ENCODE measurements at places on chromosomes 7 and 10.

DNA sequence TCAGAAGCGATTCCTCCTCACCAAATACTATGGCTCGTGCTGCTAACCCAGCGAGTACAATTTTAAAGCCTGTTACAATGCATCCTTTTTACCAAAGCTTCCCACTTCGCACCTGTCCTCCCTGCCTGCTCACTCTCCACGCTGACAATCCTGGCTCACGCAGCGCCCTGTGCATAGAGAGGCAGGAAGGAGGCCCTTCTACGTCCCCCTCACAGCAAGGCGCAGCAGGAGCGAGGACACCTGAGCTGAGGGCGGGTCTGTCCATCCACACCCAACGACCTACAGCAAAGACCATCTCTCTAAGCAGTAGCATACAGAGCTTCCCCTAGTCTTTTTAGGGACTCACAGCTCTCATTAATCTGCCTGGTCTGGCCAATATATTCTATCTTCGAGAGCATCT lies 46.0 kb downstream of the MKI67 start:
- no peak for DNase-seq

- DNase-seq = no peak
These were observed 64.1 kb upstream of the LRRN3 start for GRCh38 chr7:111026806-111027205.

- no peak for DNase-seq
These were observed 23.8 kb downstream of the DIP2C start for GRCh38 chr10:665579-666091.

- no peak for DNase-seq
These were observed 393.5 kb downstream of the GFRA1 start for GRCh38 chr10:115879372-115880089.

- no peak for DNase-seq
These were observed 120.0 kb downstream of the PDE1C start for GRCh38 chr7:31950091-31950755.

GRCh38 chr7:155885167-155886155 lies 73.2 kb upstream of the SHH start:
- DNase-seq = no peak

DNA sequence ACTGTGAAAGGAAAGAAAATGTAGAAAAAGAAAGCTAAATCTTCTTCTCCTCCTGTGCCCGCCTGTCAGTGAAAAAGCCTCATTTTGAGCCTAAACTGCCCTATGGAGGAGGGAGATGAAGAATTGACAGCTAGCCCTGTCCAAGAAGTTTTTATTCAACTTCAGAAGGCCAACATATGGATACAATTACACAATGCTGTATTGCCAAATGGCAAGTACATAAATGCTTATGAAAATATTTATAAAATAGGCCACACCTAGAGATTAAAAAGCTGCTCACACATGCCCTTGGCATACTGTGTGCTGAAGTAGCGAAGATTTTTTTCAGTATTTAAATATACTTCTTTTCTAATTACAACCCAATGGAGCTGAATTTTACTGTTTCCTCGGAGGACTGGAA lies 65.1 kb upstream of the NEBL start:
- no peak for DNase-seq

- no peak for DNase-seq
These were observed 667.1 kb downstream of the INHBA start for GRCh38 chr7:41035794-41036193.

DNA sequence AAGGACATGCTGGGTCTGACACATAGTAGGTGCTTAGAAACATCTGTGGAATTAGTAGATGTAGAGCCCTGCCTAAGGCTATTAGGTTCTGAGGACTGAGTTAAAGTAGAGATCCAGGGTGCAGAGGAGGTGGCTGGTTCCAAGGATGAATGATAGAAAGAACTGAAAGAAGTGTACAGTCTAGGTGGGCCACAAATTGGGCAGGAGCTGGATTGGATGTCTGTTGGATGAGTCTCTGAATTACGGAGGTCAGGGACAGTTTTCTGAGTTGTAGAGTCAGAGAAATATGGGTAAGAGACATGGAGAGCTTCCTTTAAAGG lies 2.0 kb upstream of the SAMD8 start:
- no peak for DNase-seq

DNA sequence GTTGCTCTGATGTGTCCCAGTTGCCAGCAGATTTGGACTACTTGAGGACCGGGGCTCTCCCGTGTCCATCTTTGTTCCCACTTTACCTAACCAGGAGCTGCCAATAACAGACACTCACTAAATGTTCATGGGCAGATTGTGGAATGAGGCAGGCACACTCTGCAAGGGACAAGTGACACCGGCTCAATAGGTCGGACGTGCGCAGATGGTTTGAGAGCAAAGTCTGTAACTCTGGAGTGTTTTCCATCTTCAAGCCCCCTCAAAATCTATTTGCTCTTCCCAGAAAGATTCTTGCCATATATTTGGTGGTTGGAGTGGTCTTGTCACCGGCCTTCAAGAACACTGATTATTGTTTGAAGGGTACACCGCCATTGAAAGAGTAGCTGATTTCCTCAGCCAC lies 47.2 kb downstream of the THNSL1 start:
- no peak for DNase-seq

- no peak for DNase-seq
These were observed 32.5 kb downstream of the ARHGAP22 start for GRCh38 chr10:48572414-48572813.

- DNase-seq = no peak
These were observed 46.3 kb downstream of the LBX1 start for GRCh38 chr10:101182936-101183335.

DNA sequence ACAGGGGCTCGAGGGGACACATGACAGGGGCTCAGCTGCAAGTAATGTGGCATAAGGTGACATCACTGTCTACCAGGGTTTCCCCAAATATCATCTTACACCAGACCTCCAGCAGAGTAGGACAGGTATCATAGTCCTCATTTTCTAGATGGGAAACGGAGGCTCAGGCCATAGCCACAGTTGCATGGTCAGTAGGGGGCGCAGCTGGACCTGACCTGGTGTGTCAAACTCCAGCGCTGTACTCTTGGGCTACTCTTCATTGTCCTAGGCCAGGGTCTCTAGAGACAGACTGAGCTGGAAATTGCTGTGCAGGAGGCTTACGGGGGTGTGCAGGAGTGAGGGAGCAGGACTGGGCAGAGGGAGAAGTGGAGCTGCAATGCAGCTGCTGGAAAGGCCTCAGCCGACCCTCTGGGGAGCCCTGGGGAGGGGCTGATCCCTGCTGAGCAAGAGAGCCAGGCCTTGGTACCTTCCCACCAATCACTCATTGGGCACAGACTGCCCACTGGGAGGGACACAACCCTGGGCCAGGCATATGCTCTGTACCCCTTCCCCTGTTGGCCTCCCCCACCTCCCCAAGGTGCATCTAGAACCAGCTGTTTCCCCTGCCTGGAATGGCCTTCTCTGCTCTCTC lies 89.9 kb downstream of the CDH23 start:
- peak; percentile 54 for DNase-seq

GRCh38 chr10:87846023-87846422 lies 17.3 kb downstream of the KLLN start:
- DNase-seq = peak; percentile 33

DNA sequence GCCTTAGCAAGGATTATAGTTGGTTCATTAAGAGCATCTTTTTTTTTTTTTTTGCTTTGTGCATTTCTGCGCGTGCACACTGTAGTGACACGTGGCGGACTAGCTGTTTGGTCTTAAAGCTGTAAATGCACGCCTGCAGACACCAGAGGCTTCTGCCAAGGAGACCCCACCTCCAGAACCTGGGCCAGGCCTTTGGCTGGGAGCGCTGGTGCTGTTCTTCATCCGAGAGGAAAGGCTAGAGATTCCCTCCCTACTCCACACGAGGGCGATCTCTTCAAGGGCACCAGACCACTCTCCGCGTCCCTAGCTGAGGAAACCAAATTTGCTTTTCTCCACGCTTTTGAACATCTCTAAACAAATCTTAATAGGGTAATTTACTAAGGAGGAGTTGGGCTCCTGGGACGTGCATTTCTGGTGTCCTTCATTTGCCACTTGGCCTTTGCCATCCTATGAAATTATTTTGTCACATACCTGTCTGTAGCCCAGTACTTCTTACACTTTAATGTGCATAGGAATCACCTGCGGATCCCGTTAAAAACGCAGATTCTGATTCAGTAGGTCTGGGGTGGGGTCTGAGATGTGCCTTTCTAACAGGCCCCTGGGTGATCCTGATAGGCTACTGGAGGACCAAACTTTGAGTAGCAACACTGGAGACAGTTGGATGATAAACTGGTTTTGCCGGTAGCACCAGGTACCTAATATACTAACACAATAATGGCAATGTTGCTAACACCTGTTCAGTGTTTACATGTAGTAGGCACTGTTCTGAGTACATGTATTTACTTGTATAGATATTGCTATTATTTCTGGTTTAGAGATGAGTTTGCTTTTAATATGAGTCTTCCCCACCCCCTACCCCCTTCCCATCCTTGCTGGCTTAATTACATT lies 1.3 kb upstream of the SLC26A5 start:
- DNase-seq = peak; percentile 73

DNA sequence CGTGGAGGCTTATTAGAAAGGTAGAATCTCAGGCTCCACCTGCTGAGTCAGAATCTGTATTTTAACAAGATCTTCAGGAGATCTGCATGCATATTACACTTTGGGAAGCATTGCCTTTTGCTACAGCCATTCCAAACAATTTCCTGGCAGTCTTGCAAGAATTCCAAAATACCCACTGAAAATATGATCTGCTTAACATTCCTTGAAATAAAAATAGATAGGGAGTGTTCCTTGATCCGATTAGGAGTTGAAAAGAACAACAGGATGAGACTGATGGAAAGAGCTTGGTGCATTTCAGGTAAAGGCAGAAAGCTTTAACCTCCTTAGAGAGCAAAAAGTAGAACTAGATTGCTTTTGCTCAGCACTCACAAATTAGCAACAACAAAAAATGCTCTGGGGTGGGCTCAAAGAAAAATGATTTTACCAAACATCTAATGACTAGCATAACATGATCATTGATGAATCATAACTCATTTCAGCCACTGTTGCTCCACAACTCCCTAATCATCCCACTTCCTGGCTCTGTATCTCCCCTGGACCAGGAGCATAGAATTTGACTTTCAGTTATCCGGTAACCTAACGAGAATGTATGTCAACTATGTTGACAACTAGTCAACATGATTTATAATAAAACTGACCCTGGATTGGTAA lies 115.2 kb downstream of the RNLS start:
- DNase-seq = no peak

DNA sequence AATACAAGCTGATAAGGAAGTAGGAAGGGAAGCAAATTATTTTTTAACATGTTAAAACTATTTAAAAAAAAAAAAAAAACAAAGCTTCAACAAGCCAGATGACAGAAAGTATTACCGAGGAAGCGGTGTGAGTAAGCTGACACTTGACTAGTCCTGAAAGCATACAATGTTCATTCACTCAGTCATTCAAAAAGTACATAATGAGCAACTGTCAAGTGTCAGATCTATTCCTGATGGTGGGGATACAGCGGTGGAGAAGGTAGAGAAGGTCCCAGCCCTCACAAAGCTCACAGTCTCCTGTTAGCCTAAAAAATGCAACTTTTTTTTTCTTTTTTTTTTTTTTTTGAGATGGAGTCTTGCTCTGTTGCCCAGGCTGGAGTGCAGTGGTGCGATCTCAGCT lies 40.0 kb downstream of the RAPGEF5 start:
- no peak for DNase-seq

DNA sequence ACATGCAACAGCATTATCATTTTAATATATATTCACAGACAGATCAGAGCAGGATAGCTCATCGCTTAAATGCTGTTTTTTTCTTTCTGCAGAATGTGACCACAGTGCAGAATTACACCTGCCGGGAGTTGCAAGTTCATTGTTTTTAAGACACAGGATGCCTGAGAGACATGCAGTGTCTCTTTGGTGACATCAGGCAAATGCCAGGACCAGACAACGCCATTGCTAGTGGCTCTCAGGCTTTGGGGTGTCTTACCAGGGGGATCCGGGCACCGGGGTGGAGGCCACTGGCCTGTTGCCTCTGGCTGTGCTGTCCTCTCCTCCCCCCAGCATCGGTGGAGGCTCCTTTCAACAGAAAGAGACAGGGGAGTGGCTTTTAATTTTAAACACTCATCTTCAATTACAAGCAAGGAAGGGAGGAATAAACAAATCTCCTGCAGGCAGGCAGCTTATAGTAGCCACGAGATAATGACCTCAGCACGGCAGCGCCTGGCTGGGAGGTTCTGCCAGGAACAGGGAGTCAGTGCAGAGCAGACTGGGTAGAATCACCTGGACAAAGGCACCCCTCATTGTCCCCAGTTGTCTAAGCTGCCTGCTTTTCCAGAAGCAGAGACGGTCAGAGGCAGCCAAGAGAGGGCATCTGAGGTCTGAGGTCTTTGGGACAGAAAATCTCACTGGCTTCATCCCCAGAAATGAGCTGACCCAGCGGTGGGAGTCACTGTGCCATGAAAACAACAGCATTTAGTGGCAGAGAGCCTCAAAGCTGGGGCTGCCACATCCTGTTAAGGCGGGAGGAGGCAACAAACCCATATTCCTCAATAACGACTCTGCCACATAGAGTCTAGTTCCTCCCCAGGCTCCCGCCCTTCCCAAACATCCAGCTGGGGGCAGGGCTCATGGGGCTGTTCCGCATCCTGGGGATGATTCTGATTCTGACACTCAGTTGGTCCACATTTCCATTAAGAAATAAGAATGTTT lies 148.4 kb downstream of the TCERG1L start:
- DNase-seq = no peak

- DNase-seq = no peak
These were observed 3.9 kb upstream of the PWWP2B start for GRCh38 chr10:132392811-132393694.

GRCh38 chr10:99374526-99374925 lies 45.4 kb downstream of the CNNM1 start:
- DNase-seq = no peak

DNA sequence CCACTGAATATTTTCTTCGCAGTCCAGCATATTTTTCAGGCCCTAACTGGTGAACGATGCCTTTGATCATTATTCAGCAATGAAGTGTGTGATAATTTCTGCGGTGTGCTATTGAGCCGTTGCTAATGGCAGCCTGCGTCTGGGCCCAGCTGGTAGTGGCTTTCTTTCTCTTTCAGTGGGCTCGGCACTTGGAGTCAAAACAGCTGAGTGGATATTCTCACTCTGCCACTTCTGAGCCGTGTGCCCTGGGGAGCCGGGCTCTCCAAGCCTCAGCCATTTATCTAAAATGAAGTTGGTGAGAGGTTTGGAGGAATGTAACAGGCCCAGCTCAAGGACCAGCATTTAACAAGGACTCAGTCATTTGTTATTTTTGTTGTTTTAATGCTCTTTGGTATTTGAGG lies 87.5 kb upstream of the IFRD1 start:
- peak; percentile 19 for DNase-seq

- DNase-seq = no peak
These were observed 21.1 kb downstream of the CRPPA start for GRCh38 chr7:16399916-16400892.
